Right renal pelvis (tissue), 4 donors: ENCODE measurements at places on chromosomes 2 and 18. TPM values are rescaled to one million over a fixed set of nuclear protein-coding genes. Genes with fewer than 3 reads are reported as not detected.

DNA sequence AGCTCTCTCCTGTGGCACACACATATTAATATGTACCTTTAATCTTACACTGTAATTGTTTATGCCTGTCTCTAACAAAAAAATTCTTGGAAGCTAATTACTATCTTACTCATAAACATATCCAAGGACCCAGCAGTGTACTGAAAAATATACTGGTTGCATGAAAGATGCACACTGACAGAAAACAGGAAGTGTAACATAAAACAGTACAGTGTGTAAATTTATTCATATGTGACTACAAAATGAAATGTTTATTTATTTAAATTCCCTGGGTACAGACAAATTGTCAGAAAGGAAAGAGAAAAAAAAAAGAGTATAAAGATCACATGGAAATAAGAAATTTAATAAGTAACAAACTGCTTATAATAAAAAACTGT is 28.5 kb downstream of the TMEM131 start:
- no peak for DNase-seq

- DNase-seq, result no peak
These were observed 3.4 kb downstream of the CHST9 start for GRCh38 chr18:27181726-27182125.

DNA sequence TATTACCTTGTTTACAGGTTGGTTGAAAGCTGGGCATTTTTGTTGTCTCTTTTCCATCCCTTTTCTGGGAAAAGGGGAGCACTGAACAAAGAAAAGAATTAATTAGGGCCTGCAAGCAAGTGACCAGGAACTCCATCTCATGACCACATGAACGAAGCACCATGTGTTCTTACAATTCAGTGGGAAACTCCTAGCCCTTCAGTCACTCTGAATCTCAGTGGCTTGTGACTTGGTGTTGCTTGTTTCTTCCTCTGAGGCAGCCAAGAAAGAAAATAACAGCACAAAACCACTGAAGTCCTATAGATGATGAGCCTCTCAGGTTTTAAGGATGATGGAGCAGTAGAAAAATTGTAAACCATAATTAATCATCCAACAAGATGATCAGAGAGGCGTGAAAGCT is 129.1 kb upstream of the CAB39 start:
- DNase-seq, result no peak

DNA sequence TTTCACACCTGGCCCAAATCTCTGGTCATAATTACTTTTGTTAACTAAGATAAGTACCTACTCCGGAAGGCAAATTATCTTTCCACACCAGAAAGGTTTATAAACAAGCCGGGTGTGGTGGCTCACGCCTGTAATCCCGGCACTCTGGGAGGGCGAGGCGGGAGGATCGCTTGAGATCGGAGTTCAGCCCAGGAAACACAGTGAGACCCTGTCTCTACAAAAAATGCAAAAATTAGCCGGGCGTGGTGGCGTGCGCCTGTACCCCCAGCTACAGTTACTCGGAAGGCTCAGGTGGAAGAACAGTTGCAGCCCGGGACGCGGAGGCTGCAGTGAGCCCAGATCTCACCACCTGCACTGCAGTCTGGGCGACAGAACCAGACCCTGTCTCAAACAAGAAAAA is 2.1 kb downstream of the PUM2 start:
- DNase-seq, result no peak

DNA sequence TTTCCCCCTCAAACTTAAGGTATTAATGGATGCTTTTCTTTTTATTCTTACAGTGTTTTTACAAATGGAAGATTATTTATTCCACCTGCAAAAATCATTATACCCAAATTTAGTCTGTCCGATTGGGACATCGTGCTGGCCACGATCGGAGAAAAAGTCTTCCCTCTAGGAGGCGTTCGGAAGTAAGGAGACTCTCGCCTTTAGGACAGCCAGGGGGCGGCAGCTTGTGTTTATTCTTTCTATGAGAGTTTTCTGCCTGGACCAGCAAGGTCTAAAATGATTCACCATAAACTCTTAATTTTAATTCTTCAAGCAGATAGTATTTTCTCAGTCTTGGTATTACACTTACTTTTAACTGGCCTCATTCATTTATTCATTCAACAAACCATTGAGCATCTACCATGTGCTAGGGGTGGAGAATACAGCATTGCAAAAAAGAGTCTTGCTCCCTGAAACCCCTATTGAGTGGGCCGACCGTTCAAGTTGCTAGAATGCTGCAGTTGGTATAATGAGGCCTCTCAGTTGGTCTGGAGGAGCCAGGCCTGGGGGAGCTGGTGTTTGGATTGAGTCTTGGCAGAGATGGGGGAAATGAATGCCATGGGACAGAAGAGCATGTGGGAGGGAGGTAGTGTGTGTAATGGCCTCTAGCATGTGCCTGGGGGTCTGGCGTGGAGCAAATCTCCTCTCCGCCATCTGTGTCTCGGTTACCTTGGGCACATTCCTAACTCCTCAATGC is 38.7 kb downstream of the DCDC2C start:
- DNase-seq, result no peak

DNA sequence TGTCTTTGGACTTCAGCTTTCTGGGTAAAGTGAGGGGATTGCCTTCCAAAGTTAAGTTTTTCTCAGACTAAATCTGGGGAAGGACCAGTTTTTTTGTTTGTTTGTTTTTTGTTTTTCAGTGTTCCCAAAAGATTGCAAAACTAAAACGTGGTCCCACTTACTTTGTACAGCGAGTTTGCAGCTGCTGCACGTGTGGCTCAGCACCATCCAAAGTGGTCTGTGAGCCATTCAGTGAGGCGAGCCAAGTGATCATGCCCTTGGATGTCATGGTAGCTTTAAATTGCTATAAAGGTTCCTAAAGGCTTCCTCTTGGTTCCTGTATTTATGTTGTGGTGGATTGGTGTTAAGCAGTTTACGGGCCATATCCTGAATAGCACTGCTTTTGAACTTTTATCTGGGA is 23.0 kb downstream of the TET3 start:
- no peak for DNase-seq

DNA sequence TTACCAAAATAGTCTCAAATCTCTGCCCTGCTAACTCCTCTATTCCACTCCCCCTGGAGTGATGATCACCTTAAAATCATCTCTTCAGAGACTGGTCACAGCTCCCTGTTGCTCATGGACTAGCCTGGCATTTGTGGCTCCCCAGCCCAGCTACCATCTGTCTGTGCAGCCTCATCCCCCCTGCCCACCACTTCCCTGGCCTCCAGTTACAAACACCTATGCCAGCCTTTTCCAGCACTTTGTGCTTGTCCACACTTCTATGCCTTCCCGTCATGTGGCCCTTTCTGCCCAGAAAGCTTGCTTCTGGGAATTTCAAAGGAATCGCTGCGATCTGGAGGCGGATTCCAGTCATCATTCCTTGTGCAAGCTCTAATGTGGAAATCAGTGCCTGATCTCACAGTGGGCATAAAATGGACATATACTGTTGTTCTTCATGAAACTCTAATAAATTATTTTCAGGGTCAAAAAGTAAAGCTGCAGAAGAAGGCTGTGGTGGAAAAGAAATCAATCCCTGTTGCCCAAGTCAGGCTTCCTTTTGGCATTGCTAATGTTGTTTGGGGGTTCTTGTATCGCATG is 19.4 kb downstream of the PLB1 start:
- no peak for DNase-seq

GRCh38 chr2:75528221-75528977 is 32.3 kb downstream of the EVA1A start:
- no peak for DNase-seq

DNA sequence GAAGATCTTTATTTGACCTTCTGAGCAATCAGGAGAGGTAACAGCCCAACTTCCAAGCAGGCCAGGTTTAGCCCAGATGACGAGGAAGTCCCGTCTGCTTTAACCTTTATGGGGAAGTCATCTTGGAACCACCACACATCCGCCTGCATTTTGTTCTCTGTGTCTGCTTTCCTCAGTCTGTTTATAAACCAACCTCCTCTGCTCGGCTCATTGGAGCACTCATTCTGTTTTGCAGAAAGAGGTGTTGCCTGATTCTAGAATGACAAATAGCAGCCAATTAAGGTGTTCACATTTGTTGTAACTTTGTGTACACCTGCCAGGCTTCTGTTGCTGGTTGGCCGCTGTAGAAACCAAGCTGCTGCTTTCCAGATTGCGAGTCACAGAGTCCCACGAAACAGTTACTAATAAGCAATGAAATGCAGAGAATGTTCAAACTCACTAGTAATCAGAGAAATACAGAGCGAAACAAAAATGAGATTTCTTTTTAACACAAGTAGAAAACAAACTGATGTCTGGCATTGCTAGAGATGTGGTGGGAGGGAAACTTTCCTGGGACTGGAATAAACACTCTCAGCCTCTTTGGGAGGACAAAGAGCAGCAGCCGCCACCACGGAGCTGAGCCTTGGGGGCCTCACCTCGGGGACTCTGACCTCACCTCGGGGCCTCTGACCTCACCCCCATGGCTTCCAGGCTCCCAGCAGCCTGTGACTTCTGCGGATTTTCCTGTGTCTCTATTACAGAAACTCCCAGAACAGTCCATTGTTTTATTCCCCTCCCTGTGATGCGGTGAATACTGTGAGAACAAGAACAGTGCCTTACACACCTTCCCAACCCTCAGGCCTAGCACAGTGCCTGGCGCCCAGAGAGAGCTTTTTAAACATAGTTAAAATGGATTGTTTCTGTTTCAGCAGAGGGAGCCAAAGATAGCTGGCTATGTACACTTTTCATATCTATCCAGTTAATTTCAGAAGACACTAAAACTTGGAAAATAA is 64.0 kb downstream of the MBP start:
- no peak for DNase-seq

DNA sequence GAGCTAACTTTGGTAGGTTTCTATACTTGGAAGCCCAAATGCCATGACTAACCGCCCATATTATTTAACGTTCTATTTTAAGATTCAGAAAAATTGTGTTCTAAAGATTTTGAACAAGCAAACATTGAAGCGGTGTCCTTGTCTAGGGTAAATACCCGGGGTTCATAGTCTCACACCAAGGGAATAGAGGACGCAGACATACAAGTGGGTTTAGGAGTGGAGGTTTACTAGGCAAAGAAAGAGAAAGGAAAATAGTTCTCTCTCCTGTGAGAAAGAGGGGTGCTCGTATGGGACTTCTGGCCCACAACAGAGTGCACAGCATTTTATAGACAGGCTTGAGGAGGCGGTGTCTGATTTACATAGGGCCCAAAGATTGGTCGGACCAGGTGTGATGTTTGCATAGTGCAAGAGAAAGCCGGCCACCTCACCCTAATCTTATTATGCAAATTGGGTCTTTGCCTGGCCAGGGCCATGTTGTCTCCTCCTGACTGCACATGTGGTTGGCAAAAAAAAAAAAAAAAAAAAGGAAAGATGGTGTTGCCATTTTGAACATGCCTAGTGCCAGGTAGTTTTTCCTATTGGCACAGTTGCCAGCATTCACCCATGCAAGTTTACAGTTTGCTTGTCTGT is 1062.6 kb downstream of the LRP1B start:
- DNase-seq, result no peak

- DNase-seq, result no peak
These were observed 34.9 kb downstream of the SERPINE2 start for GRCh38 chr2:224004105-224004695.

DNA sequence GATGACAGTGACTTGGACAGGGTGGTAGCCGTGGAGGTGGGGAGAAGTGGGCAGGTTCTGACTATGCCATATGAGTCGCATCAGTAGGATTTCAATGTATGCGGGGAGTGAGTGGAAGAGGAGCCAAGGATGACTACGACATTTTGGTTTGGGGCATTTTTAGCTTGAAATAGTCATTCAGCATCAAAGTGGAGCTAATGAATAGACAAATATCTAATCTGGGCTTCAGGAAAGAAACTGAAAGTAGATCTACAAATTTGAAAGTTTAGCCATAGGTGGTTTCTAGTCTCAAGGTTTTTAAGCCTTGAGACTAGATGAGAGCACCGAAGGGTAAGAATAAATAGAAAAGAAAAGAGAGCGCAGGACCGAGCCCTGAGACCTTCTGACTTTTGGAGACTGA is 58.3 kb downstream of the FEZ2 start:
- no peak for DNase-seq

DNA sequence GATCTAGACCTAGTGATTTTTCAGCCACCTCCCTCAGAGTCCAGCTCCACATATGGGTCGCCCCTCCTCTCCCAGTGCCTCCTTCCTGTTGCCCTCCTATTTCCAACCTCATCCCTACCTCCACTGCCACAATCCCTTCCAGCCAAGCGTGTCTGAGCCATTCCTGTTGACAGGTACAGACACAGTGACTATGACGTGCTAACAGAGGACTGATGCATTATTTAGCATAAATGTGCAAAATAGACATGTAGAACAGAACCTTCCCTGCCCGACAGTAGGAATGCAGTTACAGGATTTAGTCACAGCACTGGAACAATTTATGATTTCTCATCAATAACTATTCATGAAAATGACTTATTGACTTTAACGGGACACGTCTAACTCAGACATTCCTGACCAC is 84.4 kb upstream of the PPP1CB start:
- DNase-seq, result no peak

GRCh38 chr2:352696-353095 is 64.8 kb upstream of the ALKAL2 start:
- no peak for DNase-seq

- DNase-seq, result no peak
These were observed 44.2 kb downstream of the RRM2 start for GRCh38 chr2:10166676-10167292.

- DNase-seq, result no peak
These were observed 287.9 kb upstream of the TRIB2 start for GRCh38 chr2:12428786-12429185.

DNA sequence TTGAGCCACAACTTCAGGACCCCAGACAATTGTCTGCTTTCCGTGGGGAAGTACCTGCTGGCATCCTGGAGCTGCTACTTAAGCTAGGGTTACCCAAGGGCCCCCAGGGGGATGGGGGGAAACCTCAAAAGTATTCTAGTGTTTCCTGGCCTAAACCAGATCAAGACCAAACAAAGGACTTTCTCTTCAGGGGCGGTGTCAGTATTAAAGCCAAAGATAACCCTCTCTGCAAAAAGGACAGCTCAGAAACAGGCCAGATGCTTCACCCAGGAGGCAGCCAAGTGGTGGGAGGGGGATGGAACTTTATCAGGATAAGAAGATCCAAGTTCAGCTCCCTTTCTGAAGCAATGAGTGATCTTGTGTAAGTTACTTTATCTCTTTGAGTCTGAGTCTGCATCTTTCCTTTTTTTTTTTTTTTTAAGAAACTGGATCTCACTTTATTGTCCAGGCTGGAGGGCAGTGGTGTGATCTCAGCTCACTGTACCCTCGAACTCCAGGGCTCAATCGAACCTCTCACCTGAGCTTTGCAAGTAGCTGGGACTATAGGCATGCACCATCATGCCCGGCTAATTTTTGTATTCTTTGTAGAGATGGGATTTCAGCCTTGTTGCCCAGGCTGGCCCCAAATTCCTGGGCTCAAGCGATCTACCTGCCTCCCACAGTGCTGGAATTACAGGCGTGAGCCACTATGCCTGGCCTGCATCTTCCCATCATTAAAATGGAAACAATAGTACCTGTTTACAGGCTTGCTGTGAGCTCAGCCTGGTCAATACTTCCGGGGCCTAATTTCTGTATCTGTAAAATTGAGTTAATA is 151.8 kb upstream of the PTPRM start:
- no peak for DNase-seq

Gene RAB17
- 11.5 TPM for polyA plus RNA-seq

Gene UGT1A10
- polyA plus RNA-seq, result not detected

Gene SP140
- 0.75 TPM for polyA plus RNA-seq

Gene DTNA
- polyA plus RNA-seq, result 19.5 TPM

Gene AGXT
- polyA plus RNA-seq, result 0.16 TPM

Gene TEKT4
- 0.44 TPM for polyA plus RNA-seq

Gene RAX
- not detected for polyA plus RNA-seq

Gene DIS3L2
- 33.0 TPM for polyA plus RNA-seq

Gene CD207
- 0.08 TPM for polyA plus RNA-seq

Gene SERPINB10
- polyA plus RNA-seq, result not detected

Gene PID1
- polyA plus RNA-seq, result 7.9 TPM
